Left forelimb (tissue), 1 donor: ENCODE measurements at places on chromosomes 7 and 10.

DNA sequence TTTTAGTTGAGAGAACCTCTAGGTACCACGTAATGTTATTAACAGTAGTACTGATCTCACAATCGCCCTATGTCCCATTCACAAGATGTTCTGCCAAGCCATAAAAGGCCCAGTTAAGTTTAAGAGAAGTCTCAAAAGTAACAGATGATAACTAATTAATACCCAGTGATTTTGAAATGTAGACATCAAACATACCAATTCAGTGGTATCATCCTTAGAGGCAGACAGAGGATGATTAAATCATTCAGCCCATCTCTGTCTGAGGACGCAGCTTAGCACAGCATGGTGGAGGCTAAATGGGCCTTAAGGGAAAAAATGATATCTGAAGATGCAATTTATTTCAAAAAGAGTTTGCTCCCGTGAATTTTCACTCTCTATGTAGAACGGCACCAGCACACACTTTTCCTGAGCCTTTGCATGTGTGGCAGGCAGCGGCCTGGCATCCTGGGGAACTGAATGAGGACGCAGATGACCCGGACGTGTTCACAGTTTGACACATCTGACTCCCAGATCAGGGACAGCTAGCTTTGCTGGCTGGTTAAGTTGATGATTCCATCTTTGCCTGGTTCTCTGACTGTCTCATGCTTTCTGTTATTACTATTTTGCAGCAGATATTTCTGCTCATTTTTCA is 13.4 kb downstream of the EGFR start:
- DNase-seq = no peak

DNA sequence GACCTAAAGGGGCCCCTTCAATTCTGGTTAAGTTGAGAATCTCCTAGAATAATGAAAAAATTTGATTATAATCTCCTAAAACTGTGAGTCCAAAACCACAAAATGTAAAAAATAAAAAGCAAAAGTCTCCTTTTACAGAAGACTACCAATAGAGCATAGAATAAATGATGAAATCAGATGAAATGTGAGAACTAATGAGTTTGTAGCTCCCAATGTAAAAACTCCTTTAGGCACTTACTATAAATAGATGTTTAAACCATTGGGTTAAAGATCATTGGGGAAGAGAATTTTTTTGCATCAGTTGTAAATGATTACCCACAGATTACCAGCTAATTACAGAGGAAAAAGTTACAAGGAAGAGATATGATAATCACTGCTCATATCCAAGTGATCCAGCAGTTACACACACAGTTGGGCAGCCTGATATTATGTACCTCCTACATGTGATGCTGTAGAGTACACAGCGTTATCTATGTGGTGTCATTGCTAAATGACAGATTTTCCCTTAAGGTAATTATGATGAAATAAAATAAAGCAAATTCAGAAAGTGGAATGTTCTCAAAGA is 282.7 kb upstream of the SEMA3D start:
- no peak for DNase-seq

DNA sequence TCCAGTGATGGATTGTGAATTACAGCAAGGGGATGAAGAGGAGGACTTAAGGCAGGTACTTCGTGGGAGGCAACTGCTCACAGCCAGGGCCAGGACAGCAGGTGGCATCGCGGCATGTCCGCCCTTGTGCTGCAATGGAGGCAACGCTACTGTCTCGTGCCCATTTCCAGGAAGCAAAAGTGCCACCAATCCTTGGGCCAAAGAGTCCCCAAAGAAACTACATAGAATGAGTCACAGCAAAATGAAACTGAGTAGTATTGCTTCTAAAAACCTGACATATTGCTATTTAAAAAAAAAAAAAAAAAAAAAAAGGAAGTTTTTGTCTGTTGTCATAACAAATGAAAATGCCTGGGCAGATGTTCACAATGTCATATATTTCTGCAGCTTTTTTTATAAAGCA is 46.6 kb downstream of the RSU1 start:
- no peak for DNase-seq

DNA sequence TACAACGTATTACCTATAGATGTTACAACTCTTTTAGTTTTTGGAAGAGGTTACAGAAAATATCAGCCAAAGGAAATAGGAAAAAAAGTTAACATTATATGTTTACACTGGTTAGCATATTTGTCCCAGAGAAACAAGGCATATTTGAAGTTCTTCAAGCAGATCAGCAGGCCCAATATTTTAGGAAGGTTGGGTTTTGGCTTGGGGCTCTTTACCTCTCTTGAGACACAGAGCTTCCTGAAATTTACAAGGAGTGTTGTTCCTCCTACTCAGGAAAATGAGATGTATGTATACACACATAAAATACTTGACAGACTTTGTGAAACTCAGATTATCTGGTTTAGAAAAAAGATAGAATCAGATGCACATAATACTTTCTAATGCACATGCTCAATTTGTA is 323.6 kb downstream of the HGF start:
- DNase-seq = no peak

GRCh38 chr10:13404305-13404759 is 56.2 kb upstream of the SEPHS1 start:
- DNase-seq = no peak

GRCh38 chr7:15862781-15863165 is 176.3 kb upstream of the MEOX2 start:
- DNase-seq = no peak

DNA sequence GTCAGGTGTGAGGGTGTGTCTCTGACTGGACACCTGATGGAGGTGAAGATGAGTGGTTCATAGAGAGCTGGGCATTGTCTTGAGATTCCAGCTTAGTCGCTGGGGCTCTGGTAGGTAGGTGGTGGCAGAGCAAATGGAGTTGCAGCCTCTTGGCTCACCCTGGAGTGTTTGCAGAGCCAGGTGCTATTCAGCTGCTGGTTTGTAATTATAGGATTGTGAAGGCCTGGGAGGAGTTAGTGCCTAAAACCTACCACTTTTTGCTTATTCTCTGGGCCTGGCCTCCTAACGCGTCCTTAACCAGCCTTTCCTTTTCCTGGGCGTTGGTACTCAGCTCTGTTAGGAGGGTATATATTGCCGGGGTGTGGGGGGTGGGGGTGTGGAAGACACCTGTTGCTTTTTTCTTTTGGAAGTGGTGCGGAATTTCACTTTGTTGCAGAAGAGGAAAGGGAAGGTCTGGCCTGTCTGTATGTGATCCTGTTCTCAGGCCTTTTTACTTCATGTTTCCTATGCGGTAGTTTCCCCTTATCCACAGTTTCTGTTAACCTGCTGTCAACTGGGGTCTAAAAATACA is 3.2 kb downstream of the PPRC1 start:
- no peak for DNase-seq

GRCh38 chr10:30503700-30504266 is 69.8 kb downstream of the MAP3K8 start:
- no peak for DNase-seq

GRCh38 chr10:117519286-117519685 is 23.3 kb upstream of the EMX2 start:
- no peak for DNase-seq

GRCh38 chr7:55212176-55212575 is 153.0 kb upstream of the LANCL2 start:
- no peak for DNase-seq

- no peak for DNase-seq
Observed at GRCh38 chr7:22944022-22944421, 69.9 kb downstream of the HYCC1 start.

DNA sequence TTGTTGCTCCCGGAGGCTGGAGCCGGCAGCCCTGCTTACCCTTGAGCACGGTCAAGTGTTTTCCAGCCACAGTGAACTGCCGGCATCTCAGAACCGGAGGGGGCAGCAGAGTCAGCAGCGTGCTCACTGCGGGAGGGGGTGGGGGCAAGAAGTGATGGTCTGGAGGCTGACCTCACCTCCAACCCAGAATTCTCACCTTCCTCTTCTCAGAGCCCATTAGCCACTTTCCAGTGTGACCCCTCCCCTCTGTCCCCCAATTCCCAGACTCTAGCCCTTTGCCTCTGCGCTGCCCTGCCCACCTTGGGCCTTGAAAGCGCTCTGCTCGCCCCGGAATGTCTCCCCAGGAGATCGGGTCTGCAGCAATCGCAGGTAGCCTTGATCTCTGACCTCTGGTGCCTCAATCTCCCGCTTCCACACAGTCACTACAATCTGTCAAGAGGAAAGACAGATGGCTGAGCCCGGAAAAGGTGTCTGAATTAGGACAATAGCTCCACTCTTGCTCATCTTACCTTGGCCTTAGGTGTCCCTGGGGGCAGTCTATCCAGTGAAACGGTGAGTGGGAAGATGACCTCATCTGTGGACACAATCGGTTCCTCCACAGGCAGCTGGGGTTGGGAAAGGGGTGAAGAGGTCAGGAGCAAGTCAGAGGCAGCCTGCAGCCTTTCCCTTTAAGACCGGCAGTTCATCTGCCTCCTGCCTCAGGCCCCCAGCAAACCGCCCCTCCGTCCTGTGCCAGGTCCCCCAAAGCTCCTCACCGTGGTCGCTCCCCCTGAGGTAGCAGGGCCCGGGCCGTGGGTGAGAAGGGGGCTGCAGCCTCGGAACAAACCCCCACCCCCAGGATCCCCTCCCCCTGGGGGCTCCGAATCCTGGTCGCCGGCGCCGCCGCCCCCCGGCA is 942 bp downstream of the TRAPPC14 start:
- no peak for DNase-seq

GRCh38 chr7:85974176-85974575 is 669.5 kb upstream of the GRM3 start:
- DNase-seq = no peak

GRCh38 chr7:130844811-130845580 is 111.0 kb upstream of the KLF14 start:
- DNase-seq = no peak

- DNase-seq = no peak
Observed at GRCh38 chr7:36896418-36896817, 172.1 kb upstream of the AOAH start.

GRCh38 chr10:3772361-3773171 is 12.4 kb downstream of the KLF6 start:
- peak; percentile 18 for DNase-seq

GRCh38 chr10:90987383-90987782 is 66.5 kb upstream of the ANKRD1 start:
- DNase-seq = no peak

DNA sequence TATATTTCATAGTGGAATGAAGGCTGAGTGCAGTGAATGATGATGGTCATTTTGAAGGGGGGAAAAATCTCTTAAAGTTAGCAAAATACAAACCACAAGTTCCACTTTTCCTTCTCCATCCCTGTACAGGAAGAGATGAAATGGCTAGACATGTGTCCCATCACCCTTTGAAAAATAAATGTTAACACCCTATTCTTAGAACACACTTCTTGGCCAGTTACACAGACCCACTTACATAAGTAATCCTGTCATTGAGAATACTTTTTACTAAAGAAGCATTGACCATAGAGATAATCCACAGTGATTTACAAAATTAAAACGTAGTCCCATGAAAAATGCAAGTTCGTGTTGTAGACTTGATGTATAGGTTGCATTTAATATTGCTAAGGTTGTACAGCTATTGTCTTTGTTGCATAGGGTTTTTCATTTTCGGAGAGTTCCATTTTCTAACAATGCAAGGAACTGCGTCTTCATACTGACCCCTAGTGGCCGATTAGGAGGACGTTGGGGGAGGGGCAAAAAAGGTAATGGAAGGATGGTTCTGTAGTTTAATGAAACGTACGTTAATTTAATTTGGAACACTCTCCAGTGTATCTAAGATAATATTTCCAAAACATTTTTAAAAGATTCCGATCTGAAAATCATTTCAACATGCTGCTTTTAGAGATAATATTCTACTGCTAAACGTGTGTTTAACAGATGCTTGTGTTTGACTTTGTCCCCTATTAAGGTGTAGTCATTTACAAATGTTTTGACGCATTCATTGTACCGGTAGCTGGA is 60.9 kb downstream of the ARMC3 start:
- DNase-seq = no peak

DNA sequence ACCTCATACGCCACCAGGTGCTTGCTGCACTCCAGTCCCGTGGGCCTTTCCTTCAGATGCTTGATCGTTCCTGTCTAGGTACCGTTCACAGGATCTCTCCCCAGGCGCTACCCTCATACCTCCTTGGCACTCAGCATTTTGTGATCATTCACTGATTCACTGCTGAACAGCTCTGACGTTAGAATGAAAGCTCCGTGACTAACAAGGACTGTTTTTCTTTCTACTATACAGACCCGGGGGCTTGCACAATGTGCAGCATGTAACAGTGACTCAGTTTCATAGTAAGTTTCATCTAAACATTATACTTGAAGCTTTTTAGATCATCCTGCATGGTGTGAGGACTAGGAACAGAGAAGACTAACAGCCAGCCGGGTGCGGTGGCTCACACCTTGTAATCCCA is 20.6 kb downstream of the KIN start:
- DNase-seq = no peak

DNA sequence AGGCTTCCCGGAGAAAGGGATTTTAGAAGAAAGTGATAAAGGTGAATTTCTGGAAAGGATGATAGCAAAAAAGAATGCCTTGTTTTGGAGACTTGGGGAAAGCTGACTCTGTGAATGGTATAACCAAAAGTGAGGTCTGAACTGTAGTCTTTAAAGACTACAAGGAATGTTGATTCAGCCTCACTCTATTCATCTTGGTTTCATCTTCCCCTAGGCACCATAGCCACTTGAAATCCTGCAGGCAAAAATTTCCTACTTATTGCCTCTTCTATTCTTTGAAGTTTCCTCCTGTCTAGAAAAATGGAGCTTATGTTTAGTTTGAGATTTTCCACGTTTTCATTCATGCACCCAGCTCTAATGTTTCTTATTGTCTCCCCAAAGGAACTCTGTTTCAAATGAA is 518.0 kb downstream of the AUTS2 start:
- DNase-seq = no peak

GRCh38 chr7:52747817-52748216 is 287.6 kb upstream of the POM121L12 start:
- DNase-seq = no peak

DNA sequence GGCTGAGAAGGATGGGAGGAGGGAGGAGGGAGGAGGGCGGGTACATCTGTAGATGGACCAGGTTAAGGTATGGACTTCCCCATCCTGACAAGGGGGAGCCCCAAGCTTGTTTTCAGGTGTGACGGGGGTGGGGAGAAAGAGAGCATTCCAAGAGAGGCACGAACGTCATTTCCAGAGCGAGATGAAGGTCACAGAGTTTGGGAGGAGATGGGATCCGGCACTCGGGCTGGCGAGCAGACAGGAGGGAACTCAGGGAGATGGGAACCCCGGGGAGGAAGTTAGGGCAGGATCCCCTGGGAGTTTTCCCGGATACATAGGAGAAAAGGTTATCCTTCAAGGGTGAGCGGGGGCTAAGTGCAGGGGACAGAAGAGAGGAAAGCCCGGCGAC is 118.8 kb downstream of the CUX1 start:
- no peak for DNase-seq
